Stimulated activated CD4-positive, alpha-beta T cell treated with anti-CD3 and anti-CD28 coated beads, Interleukin-15, amount 100 ng/mL, for 48 hours (primary cell): ENCODE measurements at places on chromosomes 2 and 18.

DNA sequence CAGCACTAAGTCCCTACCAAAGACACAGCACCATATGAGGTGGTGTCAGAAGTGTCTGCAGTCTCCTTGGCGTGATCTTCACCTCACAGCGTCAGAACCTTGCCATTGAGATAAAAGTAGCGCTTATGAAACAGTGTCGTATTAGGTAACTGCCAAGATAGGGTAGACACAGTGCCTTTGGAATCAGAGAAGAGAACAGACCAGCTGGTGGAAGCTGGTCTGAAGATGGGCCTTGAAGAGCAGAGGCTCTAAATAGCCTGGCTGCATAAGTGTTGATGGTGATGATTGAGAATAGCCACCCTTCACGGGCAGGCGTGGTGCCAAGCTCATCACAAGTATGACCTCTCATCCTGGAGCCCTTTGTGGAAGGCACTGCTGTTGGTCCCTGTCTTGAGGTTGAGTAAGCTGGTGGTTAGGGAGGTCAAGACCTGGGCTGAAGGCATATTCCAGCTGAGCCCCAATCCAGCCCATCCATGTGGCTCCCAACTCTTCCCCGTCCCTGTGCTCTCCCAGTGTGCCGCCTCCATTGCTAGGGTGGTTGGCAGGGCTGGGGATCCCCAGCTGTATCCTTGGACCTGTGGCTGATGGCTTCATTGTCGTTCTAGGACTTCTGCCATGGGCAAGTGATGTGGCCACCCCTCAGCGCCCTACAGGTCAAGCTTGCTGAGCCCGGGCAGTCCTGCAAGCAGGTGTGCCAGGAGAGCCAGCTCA is 187.4 kb downstream of the MGAT5 start:
- DNase-seq: no peak

DNA sequence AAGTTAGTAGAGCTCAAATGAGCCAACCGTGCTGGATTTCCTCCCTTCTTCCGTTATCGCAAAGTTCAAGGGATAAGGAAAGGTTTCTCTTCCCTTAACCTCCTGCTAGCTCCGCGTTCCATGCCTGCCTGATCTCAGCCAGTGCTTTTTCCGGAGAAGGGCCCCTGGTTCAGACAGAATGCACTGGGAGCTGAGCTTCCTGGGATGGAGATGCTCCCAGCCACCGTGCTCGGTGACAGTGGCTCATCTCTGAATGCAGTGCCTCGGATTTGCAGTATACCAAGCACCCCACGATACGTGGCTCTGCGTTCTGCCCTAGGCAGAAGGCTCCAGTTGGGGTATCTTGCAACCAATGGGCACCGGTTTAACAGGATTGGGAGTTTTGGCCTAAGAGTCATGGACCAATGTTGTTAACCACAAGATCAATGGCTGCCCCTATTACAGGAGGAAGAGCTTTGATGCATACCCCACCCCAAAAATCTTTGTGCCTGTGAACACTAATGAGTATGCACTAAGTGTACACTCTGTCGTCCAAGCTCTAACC is 876 bp downstream of the CNTNAP5 start:
- DNase-seq: no peak

DNA sequence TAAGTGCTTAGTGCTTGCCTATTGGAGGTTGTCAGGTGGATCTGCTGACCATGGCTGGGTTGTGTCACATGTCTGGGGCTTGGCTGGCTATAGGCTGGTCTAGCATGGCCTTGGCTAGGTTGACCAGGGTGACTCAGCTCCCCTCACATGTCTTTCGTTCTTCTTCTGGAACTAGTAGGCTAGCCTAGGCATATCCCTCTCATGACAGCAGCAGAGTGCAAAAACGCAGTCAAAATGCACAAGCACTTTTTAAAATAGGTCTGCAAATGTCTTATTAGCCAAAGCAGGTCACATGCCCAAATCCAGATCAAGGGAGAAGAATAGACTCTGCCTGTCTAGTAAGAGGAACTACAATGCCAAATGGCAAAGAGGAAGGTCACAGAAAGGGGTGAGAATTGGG is 179.7 kb upstream of the ACVR2A start:
- no peak for DNase-seq

GRCh38 chr2:39377226-39377939 is 59.7 kb downstream of the MAP4K3 start:
- peak; percentile 12 for DNase-seq

DNA sequence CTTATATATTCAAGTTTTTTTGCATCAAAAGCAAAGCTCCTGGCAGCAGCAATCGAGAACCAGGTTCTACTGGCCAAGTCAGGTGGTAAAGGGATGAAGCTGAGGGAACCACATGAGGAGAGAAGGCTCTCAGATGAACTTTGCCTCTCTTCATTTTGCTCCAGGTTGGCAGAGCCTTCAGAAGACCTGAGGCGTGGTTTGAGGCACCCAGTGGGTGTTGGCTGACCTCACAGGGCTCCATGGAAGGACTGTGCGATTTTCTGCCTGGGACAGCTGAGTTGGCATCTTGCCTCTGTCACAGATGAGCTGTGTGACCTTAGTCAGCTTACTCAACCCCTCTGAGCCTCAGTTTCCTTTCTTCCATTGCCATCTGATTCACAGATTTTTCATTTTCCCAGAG is 89.0 kb downstream of the INSIG2 start:
- no peak for DNase-seq

DNA sequence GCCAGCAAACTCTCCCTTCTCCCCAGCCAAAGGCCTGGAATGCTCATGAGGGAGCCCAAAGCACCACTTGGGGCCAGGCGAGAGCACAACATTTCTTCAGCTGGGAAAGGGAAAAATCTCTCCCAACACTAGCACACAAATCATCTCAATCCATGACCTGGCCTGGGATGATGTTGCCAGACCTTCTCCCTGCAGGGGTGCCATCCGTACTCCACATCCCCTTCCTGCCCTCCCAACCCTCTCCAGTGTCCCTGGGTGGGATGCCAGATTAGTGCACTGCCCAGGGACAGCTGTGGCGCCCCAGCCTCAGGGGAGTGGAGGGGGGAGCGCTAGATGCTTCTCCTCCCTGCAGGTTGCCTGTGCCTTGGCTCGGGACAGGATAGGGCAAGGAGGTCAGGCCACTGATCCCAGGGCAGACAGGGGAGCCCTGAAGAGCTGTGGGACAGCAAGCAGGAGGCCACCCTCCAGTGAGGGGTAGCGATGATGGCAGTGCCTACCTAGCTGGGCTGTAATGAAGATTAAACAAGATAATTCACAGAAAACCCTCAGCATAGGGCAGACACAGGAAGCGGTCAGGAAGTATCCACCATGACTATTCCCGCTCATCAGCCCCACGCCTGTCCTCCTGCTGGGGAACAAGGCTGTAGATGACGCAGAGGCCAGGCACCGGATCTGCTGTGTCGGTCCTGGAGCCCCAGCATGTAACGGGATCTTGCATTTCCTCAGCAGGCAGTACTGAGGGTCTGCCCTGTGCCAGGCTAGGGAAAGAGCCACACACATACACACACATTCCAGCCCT is 31.1 kb downstream of the SERTAD2 start:
- no peak for DNase-seq

DNA sequence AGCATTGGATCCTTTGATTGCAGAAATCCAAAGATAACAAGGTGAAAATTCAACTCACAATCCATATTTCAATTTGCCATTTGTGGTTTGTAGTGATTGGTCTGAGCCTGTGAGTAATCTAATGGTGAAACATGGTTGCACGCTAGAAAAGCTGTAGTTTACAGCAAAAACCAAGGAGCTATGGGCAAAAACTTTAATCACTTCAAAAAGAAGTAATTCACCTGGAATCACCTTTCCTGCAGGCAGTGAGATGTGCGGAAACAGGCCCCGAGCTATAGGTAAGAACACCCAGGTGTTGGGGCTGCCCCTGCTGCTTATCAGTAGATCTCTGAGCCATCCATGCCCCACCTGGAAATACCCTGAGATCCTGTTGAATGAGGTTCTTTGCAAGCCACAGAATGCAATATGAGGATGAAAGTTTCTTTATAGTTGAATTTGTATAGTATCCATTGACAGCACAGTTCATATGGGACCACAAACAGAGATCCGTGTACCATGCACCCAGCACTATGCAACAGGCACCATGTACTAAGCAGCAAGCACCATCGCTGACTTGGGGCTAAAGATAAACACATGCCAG is 208.2 kb downstream of the SPP2 start:
- DNase-seq: no peak

GRCh38 chr18:23578891-23579653 is 7.2 kb downstream of the NPC1 start:
- no peak for DNase-seq

- no peak for DNase-seq
These were observed 872.6 kb downstream of the BCL11A start for GRCh38 chr2:59680863-59681262.

DNA sequence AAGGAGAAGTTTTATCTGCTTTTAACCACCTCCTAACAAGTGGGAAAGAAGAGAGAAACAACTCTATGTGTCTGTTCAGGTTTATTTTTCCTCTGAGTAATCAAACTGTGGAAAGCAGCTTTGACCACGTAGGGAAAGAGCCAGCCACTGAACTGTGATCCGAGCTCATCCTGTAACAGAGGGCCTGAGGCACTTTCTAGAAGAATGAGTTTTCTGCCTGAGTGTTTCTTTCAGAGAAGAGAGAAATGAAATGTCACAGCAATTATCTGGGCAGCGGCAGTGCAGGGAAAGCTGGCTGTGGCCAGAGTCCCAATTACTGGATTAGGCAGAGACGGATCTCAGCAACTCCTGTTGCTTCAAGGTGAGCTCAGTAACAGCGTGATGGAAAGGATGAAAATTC is 151.9 kb downstream of the CD226 start:
- DNase-seq: no peak

DNA sequence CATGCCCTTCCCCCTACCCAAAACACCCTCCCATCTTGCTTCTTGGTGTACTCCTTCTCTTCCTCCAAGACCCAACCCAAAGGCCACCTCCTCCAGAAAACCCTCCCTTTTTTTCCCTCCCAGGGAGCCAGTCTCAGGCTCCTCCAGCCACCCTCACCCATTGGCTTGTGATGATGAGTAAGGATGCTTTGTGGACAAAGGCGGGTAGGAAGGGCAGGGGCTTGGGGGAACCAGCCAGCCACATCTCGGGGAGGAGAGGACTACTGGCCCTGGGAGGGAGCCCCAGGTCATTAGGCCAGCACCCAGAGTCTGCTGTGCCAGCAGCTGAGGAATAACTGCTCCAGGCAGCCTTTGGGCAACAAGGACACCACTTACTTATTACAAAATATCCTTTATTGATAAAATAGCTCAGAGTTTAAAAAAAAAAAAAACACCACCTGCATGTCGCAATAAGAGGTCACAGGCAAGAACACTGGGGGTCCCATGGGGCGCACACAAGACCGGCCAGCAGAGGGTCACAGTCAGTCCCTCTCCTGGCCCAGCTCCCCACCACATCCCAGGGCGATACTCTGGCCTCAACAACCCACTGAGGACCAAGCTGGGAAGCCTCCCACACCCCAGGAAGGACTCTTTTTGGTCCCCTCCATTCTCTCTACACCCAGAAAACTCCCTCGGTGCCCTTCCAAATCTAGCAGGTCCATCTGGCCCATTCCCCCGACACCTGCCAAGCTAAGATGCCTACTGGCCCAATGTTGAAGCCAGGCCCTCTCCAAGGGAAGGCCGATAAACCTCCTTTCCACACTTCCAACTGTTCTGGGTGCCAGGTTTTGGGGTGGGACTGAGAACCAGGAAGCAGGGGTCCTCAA is 3.6 kb downstream of the ADRA2B start:
- DNase-seq: no peak

GRCh38 chr2:96157649-96158553 is 12.7 kb upstream of the DUSP2 start:
- peak; percentile 96 for DNase-seq

GRCh38 chr2:43121580-43122314 is 104.7 kb downstream of the ZFP36L2 start:
- DNase-seq: no peak

DNA sequence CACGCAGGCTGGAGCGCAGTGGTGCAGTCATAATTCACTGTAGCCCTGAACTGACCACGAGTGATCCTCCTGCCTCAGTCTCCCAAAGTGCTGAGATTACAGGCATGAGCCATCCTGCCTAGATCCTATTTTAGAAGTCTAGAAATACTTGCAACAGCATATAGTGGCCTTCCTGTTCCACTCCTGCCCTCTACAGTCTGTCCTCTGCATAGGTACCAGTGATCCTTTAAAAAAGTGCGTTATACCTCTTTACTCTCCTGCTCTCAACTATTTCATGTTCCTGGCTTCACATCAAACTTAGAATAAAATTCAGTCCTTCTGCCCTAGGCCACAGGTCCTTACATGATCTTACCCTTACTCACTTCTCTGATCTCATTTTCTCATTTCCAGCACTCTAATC is 6.0 kb downstream of the COMMD1 start:
- no peak for DNase-seq

DNA sequence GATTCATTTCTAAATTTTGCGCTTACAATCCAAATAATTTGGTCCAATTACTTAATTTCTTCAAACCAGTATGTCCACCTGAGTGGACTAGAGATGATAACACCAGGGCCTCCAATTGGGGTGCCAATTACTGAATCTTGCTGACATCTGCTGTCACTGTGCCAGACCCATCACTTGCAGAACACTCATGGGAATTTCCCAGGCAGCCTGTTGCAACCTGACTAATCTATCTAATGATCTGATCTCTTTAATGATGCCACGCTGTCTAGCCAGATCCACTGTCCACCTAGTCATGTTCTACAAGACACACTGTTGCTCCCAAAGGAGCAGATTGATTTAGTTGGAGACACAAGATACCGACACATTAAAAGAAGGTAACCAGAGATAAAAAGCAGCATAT is 11.8 kb upstream of the LRP1B start:
- no peak for DNase-seq

GRCh38 chr2:36671731-36672130 is 24.8 kb upstream of the VIT start:
- DNase-seq: no peak
